K562 (cell line): ENCODE measurements at places on chromosomes 1 and 21. TPM values are rescaled to one million over a fixed set of nuclear protein-coding genes. Genes with fewer than 3 reads are reported as not detected.
A peak's percentile ranks its signal among the peaks of the same experiment; 100 is the strongest.

Gene ADGRB2
- total RNA-seq, result 0.22 and 0.34 TPM in 2 replicates

Gene KCNJ10
- total RNA-seq, result not detected in 2 replicates

Gene AGRN
- 89.7 and 111 TPM in 2 replicates for total RNA-seq

Gene IL12RB2
- 1.9 and 2.5 TPM in 2 replicates for total RNA-seq

Gene KCNJ15
- total RNA-seq, result 0.69 and 2.5 TPM in 2 replicates

Gene GUCA2B
- total RNA-seq, result not detected in 2 replicates

Gene ACOT7
- total RNA-seq, result 92.6 and 95.5 TPM in 2 replicates

Gene FLG2
- total RNA-seq, result not detected in 2 replicates

DNA sequence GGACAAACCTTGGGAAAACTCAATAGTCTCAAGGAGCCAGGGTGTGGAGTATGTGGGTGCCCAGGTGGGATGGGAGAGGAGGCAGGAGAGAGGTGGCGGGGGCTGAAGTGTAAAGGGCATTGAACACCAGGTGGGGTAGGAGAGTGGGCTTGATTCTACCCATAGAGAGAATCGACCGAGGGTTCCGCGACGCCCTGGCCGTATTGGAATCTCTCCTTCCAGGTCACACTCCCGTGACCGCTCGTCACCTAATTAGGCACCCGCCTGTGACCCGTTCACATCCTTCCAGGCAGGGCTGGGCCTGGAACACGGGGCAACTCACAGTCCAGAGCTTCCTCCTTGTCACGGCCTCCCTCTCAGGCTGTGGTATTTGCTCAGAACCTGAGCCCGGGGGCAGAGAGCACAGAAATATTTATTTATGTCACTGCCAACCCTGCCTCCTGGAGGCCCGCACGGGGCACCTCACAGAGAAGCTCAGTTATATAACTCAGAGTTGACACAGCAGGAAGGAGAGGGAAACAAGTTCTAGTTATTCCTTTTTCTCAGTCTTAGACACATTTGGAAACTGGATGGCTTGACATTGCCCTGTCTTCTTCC is 12.0 kb downstream of the NCMAP start:
- no peak for DNase-seq

DNA sequence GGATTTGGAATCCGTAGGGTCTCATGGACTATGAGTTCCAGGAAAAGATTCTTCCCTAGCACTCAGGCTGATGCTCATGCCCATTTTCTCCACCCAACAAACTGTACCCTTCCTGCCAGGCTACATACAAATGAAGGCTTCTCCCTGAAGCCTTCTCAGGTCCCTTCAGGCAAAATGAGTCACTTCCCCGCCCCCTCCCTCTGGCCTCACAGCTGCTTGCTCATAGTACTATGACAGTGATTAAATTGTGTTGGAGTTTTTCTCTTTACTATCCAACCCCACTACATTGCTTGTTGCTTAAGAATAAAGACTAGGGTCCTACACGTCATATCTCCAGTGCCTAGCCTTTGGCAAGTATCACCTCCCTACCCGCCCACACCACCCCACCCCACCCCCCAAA is 207.6 kb upstream of the NFIA start:
- no peak for DNase-seq

DNA sequence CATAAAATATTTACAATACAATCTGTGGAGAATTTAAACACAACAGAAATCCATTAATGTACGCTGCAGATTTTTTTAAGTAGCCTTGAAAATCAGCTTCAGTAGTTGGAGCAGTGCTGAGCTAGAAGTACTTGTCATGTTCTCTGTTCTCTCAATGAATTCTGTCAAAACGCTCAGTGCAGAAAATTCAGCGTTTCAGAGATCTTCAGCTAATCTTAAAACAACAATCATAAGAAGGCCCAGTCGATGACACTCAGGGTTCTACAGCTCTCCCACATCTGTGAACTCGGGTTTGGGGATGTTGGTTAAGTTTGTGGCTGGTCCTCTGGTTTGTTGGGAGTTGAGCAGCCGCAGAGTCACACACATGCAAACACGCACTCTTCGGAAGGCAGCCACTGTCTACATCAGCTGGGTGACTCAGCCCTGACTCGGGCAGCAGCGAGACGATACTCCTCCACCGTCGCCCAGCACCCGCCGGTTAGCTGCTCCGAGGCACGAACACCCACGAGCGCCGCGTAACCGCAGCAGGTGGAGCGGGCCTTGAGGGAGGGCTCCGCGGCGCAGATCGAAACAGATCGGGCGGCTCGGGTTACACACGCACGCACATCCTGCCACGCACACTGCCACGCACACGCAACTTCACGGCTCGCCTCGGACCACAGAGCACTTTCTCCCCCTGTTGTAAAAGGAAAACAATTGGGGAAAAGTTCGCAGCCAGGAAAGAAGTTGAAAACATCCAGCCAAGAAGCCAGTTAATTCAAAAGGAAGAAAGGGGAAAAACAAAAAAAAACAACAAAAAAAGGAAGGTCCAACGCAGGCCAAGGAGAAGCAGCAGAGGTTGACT is 161.2 kb downstream of the RUNX1 start:
- DNase-seq, result peak; percentile 78

GRCh38 chr21:44489962-44490361 is 34.7 kb downstream of the LRRC3 start:
- DNase-seq, result no peak

DNA sequence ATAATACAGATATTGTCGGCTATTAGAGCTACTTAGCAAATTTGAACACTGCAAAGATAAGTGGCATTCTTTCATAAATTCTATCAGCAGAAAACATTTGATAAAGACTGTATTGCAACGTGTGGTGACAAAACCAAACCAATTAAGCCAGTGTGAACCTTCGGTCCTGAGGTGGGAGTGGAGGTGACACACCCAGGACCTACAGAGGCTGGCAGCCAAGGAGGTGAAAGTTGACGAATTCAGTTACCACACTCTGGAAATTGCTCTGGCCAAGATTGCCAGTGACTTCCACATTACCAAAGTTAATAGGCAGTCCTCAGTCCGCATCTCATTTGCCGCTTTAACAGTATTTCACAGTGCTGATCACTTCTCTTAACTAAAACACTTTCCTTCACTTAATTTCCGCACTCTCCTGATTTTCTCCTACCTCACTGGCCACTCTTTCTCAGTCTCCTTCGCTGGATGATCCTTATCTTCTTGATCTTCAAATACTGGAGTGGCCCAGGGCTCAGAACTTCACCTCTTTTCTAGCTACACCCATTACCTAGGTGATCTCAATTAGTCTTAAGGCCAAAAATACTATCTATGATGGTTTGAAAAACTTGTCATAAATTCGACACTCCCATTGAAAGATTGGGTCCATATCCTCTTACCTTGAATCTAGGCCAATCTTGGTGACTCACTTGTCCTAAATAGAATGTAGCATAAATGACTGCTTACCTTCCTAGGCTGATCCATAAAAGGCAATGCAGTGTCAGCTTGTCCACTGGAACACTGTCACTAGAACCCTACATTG is 5.1 kb upstream of the CDC42BPA start:
- no peak for DNase-seq

DNA sequence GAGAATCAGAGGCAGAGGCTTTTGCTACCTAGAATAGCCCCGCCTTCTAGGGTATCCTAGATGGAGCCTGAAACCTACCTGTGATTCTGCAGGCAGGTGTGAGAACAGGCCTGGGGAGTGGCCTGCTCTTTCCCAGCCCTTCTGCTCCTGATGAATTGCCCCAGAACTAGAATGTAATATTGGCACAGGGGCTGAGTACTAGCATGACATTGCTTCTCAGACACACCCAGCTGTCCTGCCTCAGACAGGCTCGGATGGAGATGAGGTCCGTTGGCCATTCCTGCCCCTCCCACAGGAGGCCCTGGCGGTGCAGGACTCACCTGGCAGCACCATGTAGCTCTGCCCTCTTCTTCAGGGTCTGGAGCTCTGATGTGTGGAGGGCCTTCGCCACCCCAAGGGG is 237.6 kb downstream of the GRIK3 start:
- no peak for DNase-seq

DNA sequence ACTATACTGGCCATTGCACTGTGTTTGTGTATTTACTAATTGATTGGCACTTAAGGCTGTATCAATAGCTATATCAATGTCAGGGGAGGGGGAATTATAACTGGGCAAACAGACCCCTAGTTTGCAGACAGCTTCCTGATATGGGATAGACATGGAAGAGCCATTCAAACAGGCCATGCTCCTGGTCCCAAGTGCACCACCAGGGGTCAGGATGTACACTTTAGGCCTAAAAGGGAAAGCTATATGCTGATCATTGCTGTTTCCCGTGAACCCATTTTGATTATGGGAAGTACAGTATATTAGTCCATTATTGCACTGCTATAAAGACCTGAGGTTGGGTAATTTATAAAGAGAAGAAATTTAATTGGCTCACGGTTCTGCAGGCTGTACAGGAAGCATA is 124.9 kb upstream of the BACE2 start:
- DNase-seq, result no peak

- peak; percentile 45 for DNase-seq
Observed at GRCh38 chr1:25245809-25246599, 1.2 kb downstream of the RSRP1 start.

- DNase-seq, result no peak
Observed at GRCh38 chr1:201217851-201218250, 27.2 kb downstream of the IGFN1 start.

- DNase-seq, result no peak
Observed at GRCh38 chr1:29050166-29050565, 73.5 kb downstream of the TMEM200B start.

GRCh38 chr1:25566730-25567341 is 23.4 kb downstream of the LDLRAP1 start:
- DNase-seq, result no peak

- no peak for DNase-seq
Observed at GRCh38 chr1:50132347-50132894, 23.7 kb downstream of the ELAVL4 start.

DNA sequence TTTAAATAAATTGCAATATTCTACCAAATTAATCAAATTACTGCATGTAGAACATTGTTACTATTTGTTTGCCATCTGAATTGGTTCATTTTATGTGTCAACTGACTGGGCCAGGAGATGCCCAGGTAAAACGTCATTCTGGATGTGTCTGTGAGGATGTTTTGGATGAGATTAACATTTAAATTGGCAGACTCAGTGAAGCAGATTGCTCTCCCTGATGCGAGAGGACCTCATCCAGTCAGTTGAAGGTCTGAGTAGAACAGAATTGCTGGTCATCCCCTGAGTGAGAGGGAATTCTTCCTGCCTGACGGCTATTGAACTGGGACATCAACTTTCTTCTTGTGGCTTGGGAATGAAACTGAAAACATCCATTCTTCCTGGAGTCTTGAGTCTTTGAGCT is 122.0 kb upstream of the GREM2 start:
- no peak for DNase-seq

GRCh38 chr1:44035726-44036408 is 4.6 kb upstream of the SLC6A9 start:
- peak; percentile 98 for DNase-seq

DNA sequence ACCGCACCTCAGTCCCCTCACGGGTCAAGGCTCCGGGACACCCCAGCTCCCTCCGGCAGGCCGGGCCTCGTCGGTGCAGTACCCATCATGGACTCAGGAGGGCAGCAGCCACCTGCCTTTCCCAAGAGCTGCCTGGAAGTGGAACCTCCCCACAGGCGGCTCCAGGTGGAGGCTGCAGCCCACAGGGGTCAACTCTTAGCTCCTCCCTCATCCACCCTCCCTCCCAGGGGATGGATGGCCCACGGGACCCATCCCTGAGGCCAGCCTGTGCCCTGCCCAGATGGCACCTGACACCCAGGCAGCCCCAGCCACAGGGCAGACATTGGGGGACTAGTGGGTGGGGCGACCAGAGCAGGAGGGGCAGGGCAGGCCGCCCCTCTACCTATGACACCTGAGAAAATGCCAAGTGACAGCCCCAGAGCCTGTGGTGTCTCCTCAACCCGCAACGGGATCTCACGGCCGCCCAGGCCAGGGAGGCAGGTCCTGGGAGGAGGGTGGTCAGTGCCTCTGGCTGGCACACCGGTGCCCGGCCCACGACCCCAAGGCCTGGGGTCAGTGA is 1.2 kb upstream of the ARHGEF16 start:
- DNase-seq, result peak; percentile 91
